ENCODE measurements at places on chromosomes 3 and 15.

DNA sequence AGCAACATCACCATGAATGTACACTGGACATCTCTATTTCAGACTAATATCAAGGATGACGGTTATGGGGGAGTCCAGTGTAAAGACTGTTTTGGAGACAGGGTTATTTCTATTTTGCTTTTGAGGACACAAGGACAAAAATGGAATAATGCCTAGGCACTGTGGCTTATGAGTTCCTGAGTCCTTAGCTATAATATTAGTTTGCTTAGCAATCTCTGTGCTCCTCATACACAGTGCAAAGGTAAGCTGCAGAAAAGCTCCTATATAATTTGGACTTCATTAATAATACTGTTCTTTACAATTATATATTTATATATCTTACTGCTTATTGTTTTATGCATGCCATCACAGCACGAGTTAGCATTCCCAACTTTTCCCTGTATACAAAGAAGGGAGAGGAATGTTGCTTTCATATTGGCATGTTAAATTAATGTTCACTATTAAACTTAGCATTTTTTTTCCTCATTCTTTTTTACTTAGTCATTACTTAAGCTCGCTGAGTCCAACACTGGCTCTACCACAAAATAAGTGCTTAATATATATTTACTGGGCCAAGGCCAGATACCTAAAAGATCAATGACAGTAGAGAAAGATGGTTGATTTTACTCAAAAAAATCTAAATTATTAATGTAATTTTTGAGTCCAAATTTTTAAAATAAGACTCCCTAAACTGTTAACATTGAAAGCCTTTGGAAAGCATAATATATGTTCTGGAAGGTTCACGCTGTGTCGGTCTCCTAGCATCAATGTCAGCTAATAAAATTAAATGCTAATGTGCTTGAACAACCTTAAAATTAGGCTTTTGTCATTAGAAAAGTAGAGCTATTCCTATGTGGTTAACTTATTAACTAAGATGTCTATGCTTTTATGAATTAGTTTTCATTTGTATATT is 13.8 kb downstream of the THBS1 start:
- DNase-seq, result no peak

- DNase-seq, result no peak
These were observed 95.1 kb upstream of the TMC3 start for GRCh38 chr15:81469154-81469553.

DNA sequence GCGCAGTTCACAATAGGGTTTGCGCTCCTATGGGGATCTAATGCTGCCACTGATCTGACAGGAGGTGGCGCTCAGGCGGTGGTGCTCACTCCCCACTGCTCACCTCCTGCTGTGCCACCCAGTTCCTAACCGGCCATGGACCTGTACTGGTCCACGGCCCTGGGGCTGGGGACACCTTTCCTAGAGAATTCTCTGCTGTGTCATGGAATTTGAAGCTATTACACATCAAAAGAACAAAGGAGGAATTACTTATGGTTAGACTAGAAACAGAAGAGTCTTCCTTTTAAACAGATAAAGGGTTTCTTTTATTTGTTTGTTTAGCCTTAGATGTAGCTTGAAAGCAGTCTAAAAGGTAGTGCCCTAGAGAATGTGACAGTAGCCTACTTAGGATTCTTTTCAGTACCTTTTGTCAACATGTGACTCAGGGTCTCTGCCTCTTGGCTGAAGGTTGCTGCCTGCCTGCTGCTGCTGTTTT is 50.3 kb downstream of the PAK2 start:
- DNase-seq, result no peak

- DNase-seq, result no peak
These were observed 953.4 kb downstream of the AGBL1 start for GRCh38 chr15:87033056-87033455.

DNA sequence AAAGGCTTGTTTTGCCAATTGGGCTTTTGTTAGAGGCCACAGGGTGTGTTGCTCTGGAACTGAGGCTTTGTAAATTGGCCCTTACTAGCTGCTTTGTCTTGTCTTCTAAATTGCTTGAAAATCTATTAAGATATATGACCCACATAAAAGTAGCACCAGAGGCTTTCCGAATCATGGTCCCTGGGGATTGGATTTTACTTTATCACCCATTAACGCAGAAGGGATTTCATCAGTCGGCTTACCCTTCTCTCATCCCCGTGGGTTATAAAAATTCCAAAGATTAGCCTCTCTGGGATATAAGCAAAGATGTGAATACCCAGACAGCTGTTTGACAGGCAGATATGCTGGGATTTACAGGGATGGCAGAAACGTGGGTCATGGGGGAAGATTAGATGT is 98.3 kb upstream of the CHL1 start:
- DNase-seq, result no peak

Data from activated CD8-positive, alpha-beta memory T cell treated with anti-CD3 and anti-CD28 coated beads, Interleukin-2, amount 50 U/mL, for 4 hours (primary cell).